Fibroblast of lung (primary cell): ENCODE measurements at places on chromosomes 11 and 22.

DNA sequence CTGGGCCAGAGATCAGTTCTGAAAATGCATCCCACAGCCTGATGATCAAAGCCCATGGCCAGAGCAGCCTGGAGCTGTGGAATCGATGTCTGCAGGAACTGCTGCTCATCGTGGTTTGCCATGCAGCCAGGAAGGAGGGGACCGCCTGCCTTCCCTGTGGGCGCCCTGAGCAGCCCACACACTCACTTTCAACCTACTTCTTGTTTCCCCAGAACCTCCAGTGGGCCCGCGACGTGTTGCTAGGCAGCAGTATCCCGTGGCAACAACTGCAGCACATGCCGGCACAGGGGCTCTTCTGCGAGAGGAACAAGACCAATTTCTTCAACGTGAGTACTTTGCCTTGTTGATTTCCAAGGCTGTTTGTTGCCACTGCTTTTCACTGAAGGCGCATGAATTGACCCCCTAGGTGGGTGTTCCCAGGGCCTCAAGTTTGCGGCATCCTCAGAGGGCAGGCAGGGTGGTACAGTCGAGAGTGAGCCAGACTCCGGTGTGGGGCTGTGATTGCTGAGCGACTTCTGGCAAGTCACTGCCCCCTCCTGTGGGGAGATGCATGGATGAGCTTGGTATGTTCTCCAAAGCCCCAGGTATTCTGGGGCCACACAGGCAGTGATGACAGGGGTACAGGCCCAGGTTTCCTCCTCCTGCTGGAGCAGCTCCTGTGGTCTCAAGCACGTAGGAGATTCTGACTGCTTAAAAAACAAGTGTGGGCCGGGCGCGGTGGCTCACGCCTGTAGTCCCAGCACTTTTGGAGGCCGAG, 47.0 kb upstream of the SUSD2 start:
- no peak overlapping the region for H3K27ac ChIP-seq
- H3K36me3 ChIP-seq, result no peaks in the 10 kb centered on the region
- H3K4me3 ChIP-seq, result no peak overlapping the region
- DNase-seq, result peak; percentile 39
- H3K27me3 ChIP-seq, result no peaks in the 10 kb centered on the region

DNA sequence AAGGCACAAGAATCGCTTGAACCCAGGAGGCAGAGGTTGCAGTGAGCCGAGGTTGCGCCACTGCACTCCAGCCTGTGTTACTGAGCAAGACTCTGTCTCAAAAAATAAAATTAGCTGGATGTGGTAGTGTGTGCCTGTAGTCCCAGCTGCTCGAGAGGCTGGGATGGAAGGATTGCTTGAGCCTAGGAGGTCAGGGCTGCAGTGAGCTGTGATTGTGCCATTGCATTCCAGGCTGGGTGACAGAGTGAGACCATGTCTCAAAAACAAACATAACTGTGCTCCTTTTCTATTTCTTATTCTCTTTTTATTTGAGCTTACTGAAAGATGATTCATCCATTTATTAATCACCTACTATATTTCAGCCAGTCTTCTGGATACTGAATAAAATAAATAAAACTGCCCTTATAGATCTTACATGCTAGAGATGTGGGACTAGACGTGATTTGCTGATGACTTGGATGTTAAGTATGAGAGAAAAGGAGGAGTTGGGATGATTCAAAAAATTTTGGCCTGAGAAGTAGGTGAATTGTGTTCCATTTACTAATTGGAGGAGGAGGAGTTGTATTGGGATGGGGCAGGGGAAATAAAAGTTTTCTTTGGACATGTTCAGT, 18.0 kb downstream of the PAAF1 start:
- H3K4me3 ChIP-seq, result no peak overlapping the region
- peaks cover 2% of the 10 kb centered on the region for H3K36me3 ChIP-seq
- H3K27me3 ChIP-seq, result no peaks in the 10 kb centered on the region
- H3K4me1 ChIP-seq, result no peaks in the 10 kb centered on the region
- no peak overlapping the region for H3K27ac ChIP-seq

- H3K36me3 ChIP-seq, result no peaks in the 10 kb centered on the region
- no peak overlapping the region for H3K4me3 ChIP-seq
- no peak overlapping the region for H3K27ac ChIP-seq
- H3K4me1 ChIP-seq, result no peaks in the 10 kb centered on the region
These were observed 104.8 kb downstream of the ARHGAP42 start for GRCh38 chr11:100791860-100792259.

DNA sequence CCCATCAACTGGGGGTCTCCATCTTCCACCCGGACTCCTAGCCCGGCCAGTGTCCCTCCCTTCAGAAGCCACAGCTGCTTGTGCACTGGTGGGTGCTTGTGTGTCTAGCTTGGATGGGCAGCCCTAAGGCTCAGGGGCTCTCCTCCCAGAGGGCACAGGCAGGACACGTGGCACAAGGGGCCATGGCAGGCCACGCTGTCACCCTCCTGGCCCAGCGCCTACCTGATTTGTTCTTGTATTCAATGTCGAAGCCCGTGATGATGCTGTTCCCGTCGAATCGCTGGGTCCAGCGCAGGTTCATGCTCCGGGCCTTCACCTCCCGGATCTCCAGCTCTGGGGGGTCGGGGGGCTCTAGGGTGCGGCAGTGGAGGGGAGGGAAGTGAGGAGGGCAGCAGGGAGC, 152.6 kb downstream of the CEP164 start:
- no peaks in the 10 kb centered on the region for H3K36me3 ChIP-seq
- H3K27me3 ChIP-seq, result no peaks in the 10 kb centered on the region
- no peak for DNase-seq
- no peaks in the 10 kb centered on the region for H3K4me1 ChIP-seq
- H3K4me3 ChIP-seq, result no peak overlapping the region

DNA sequence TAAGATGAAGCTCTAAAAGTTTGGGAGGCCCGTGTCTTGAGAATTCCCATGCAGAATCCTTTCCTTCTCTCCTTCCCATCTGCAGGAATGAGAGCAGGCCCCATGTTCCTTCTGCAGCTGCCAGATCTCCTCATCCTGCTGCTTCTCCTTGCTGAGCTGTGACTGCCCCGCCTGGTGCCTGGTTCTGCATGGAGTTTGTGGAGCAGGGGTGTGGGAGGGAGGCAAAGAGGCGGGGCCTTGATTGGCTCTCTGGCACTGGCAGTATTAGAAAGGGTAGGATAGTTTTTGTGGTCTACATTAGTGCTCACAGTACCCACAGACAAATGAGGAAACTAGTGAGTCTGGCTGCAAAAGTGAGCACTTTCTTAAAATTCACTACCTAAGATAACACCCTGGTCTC, 91.1 kb upstream of the CLPB start:
- peaks cover 2% of the 10 kb centered on the region for H3K27me3 ChIP-seq
- H3K4me3 ChIP-seq, result no peak overlapping the region
- H3K36me3 ChIP-seq, result no peaks in the 10 kb centered on the region
- no peak overlapping the region for H3K27ac ChIP-seq

DNA sequence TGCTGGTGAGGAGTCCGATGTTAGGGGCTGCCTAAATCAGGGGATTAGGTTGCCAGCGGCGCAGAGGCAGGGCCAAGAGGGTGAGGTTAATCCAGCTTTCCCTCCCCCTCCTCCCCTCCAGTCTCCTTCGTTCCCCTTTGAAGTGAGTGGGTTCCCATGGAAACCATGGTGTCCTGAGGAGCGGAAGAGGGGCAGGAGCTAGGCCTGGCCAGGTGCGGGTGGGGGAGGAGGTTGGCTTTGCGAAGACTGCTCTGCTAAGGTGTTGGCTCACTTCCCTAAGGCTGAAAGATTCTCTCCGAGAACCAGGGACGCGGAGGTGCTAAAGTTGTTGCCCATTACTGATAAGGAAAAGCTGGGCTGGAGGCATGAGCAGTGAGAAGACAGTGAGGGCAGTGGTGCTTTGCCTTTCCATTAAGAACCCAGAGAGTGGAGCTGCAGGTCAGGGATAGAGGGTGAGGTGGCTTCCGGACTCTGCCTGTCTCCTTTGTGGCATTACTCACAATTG, 124.6 kb downstream of the FEZ1 start:
- H3K36me3 ChIP-seq, result no peaks in the 10 kb centered on the region
- H3K4me1 ChIP-seq, result peaks cover 9% of the 10 kb centered on the region
- H3K27me3 ChIP-seq, result peaks cover 5% of the 10 kb centered on the region
- H3K27ac ChIP-seq, result no peak overlapping the region
- H3K4me3 ChIP-seq, result no peak overlapping the region

- H3K4me1 ChIP-seq, result peaks cover 29% of the 10 kb centered on the region
- DNase-seq, result peak; percentile 90
- H3K4me3 ChIP-seq, result no peak overlapping the region
These were observed 140.8 kb downstream of the SNX19 start for GRCh38 chr11:130775306-130776060.

GRCh38 chr11:112655371-112655770, 305.8 kb upstream of the NCAM1 start:
- no peak overlapping the region for H3K27ac ChIP-seq
- peak; percentile 88 for DNase-seq
- H3K36me3 ChIP-seq, result no peaks in the 10 kb centered on the region
- H3K4me1 ChIP-seq, result peaks cover 4% of the 10 kb centered on the region
- H3K27me3 ChIP-seq, result no peaks in the 10 kb centered on the region
- no peak overlapping the region for H3K4me3 ChIP-seq
